ENCODE measurements at places on chromosomes 3 and 15.

DNA sequence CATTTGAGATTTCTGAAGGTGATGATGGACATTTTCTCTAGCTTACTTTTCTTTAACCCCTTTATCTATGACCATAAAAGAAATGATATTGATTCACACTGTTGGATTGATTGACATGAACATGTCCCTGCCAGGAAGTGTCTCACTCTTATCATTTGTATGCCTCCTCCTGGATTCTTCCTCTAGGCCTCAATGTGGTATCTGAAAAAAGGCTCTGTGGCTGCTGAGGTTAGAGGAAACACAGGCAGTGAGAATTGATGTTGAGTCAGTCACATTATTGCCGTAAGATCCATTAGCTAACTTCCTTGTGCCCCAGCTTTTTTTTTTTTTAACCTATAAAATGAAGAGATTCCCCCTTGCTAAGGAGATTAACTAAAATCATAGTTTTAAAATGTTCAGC, 8.0 kb upstream of the THRB start:
- no peak for DNase-seq

DNA sequence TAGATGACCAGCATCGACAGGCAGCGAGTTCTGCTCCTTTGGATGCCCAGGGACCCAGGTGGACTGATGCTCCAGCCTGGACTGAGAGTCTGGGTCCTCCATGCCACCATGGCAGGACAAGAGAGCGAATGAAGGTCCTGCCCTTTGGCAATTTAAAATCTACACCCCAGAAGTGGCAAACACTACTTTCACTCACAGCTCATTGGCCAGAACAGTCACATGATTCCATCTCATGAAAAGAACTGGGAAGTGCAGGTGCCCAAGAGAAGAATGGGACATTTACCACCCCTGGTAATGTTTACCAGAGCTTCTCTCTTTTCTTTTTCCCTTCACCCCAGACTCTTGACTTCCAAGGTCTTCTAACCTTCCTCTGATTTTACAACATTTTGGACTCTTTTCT, 87.8 kb upstream of the SLCO3A1 start:
- no peak for DNase-seq

GRCh38 chr3:32384938-32385337, 6.7 kb upstream of the CMTM7 start:
- DNase-seq = no peak

DNA sequence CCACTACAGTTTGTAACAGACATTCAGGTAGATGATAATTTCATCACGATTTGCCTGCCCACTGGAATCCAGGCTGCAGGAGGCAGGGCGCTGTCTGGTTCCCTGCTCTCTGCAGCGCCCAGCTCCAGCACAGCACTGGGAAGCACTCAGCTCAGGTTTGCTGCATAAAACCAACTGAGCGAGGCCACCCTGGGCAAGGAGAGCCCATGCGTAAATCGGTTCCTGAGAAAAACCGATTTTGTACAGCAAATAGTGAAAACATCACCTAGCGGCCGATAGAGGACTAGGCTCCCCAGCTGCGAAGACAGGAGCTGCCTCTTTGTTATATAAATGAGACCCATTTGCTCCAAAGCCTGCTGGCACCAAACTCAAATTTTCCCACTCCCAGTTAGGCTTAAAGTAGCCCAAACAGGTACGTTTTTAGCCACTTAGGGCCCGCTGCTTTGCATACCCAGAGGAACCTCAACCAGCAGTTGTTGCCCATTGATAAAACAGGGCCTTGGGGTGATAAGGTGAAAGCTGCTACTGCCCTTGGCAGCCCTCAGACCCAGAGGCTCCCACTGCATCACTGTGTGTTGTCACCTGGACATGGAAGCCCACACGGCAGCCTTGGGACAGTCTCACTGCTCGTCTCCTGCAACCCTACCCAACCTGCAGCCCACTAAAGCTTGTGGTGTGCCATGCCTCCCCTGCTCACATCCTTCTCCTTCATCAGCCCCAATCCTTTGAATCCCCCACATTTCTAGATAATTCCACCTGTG, 47.5 kb downstream of the ALDH1L1 start:
- no peak for DNase-seq

DNA sequence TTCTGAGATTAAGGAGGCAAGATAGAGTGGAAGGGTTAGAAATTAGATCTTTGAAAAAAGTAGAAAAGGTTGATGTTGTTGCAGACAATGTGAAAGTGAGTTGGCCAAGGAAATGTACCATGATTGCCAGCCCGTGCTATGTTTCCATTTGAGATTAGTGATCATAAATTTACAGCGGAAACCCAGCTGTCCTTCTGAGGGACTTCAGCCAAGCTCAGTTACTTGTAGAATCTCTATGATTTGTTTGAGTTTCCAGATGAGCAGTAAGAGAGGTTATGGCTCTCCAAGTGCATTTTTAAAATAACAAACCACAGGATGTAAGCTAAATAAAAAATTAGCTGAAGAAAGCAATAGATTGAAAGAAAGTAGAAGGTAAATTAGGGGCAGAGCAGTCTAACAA, 54.2 kb upstream of the RBMS3 start:
- no peak for DNase-seq

DNA sequence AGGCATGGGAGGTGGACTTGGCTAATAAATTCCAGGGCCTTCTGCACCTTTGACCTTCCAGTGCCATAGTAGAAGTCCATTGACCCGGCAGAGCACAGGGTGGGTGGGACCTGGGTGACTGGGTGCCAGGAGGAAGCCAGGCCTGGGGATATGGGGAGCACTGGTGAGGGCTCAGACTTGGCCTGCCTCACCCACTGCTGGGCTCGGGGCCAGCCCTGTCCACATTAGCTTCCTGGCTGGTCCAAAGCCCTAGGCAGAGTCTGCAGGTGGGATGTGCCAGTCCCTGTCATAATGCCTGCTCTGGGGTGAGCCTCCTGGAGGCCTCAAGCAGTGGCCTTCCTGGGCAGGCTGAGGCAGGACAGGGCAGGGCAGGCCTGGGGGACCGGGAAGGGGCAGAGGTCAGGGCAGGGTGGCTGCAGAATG, 38.1 kb upstream of the CHRNB4 start:
- DNase-seq = no peak

DNA sequence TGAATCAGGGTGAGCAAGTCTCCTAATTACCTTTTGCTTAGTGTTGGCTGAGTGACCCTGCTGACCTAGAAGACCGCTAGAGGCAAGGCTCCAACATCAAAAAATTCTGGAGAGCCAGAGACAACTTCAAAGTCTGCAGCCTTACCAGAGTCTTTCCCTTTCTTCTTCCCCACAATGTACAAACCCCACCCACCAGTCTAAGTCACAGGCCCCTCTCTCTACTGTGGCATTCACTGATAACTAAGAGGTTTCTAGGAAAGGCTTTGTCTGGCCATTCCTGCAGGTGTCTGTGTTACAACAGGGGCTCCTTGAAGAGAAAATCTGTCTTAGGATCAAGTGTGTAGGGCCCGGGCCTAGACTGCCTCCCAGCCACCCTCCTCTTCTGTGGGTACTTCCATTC, 525 bp downstream of the MYH15 start:
- DNase-seq = no peak

DNA sequence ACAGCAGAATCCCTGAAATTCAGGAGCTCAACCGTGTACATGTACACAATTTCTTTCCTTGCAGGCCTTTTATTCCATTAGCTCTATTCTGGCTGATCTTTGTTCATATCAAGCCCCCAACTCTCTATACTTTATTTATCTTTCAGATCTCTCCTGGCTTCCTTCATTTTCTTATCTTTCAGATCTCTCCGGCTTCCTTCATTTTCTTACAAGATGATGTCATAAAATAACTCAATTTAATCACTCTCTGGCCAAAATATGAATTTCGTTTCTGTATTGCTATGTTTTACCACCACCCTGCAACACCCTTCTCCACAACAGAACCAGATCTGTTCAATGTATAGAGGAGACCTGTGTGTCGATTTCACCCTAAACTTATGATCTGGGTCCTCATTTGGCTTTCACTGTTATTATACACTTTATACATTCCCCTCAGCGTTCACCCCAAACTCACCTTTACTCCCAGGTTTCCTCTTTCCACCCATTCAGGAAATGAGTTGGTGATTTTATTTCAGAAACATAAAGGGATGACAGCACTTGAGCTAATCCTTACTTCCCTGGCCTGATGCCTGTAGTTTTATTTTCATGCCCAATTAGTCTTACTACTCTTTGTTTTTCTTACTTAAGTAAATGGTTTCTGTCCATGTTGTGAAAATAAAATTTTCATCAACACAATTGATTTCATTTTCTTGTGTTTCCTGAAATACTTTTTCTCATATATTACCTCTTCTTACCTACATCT, 195.5 kb downstream of the BCHE start:
- DNase-seq = no peak

DNA sequence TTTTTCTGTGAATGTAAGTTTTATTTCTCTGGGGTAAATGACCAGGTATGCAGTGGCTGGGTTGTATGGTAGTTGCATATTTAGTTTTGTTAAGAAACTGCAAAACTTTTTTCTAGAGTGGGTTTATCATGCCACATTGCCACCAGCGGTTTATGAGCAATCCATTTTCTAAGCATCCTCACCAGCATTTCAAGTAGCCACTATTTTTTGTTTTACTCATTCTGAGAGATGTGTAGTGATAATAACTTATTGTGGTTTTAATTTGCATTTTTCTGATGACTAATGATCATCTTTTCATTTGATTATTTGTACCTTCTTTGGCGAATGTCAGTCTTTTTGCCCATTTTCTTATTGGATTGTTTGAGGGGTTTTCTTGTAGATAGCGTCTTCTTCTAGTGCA, 56.2 kb downstream of the SPRED1 start:
- DNase-seq = no peak

GRCh38 chr3:17639765-17640164, 102.7 kb downstream of the TBC1D5 start:
- no peak for DNase-seq

DNA sequence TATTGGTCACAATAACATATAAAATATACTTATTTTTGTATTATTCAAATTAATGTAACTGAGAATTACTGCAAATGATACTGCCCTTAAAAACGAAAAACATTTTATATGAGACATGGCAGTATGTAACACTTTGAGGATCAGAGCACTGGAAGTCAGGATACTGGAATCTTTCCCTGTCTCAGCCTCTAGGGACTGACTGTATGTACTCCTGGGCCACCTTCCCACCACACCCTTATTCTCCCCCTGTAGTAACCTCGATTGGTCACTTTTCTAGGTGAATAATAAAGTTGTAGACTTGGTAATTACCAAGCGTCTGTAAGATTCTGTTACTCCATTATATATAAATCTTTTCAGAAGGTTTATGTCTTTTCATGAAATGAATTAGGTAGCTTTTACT, 43.0 kb downstream of the LRRC49 start:
- DNase-seq = no peak

- no peak for DNase-seq
Observed at GRCh38 chr3:181050738-181051137, 61.2 kb upstream of the DNAJC19 start.

DNA sequence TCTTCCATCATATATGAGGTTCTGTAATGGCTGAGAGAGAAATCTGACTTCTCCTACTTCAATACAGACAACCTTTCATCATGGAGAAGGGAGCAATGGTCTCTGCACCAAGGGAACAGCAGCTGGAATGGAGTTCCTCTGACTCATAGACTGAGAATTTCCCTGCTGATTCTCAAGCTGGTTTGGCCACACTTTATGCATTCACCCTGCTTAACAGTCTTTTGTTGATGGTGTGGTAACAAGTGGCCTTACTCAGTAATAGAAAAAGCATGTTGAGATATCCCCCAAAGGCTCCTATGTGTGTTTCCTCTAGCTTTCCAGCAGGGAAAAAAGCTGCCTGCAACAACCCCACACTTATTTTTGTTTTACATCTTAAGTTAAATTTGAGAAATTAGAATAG, 138.1 kb downstream of the GREM1 start:
- DNase-seq = no peak

DNA sequence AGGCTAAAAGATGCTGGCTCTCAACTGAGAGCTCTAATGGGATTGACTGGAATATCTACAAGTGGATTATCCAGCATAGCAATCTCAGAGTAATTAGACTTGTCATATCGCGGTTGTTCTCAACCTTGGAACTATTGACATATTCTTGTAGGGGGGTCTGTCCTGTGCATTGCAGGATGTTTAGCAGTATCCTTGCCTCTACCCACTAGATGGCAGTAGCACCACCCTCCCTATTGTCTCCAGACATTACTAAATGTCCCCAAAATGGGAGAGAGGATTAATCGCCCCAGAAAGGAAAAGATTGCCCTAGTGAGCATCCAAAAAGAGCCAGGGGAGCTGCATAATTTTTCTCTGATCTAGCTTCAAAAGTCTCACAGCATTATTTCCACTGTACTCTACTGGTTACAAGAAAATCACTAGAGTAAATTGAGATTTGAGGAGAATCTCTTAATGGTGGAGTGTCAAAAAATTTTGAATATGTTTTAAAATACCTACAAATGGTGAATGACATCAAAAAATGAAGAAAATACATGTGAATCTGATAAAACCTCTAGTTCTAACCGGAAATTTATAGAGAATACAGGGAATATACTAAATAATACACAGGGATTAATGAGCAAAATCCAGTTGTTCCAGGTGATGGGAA, 388.2 kb upstream of the AGTR1 start:
- DNase-seq = no peak

Measured in activated CD4-positive, alpha-beta T cell treated with anti-CD3 and anti-CD28 coated beads, Interleukin-2, amount 50 U/mL, for 4 hours (primary cell).